Stimulated activated CD4-positive, alpha-beta T cell treated with anti-CD3 and anti-CD28 coated beads, Interleukin-4, amount 100 ng/mL, for 1 hour (primary cell): ENCODE measurements at places on chromosomes 6 and 20.
A peak's percentile ranks its signal among the peaks of the same experiment; 100 is the strongest.

DNA sequence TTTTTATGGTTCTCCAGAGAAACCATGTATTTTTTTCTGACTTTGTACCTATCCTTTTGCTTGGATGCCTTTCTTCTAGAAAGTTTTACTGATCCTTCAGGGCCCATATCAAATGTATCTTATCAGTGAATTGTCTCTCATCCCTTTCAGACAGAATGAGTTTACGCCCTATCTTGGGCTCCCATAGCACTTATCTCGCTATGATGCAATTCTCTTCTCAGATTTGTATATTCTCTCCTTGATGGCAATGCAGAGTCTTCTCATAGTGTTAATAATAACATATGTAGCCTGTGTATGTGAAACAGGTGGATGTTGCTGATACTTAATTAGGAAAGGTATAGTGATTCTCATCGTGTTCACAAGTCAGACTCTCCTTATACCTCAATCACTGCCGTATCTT lies 336.2 kb downstream of the UTRN start:
- DNase-seq = no peak

- no peak for DNase-seq
Measured at GRCh38 chr6:16836144-16836981, 75.1 kb upstream of the ATXN1 start.

GRCh38 chr6:11168091-11168635 lies 56.6 kb upstream of the ERVFRD-1 start:
- no peak for DNase-seq

- DNase-seq = no peak
Measured at GRCh38 chr6:117955684-117956256, 48.7 kb downstream of the SLC35F1 start.

- DNase-seq = no peak
Measured at GRCh38 chr6:158688860-158689259, 39.0 kb downstream of the SYTL3 start.

GRCh38 chr20:24157213-24157612 lies 168.6 kb upstream of the GGTLC1 start:
- no peak for DNase-seq

GRCh38 chr20:40668449-40669228 lies 20.4 kb downstream of the MAFB start:
- DNase-seq = no peak

DNA sequence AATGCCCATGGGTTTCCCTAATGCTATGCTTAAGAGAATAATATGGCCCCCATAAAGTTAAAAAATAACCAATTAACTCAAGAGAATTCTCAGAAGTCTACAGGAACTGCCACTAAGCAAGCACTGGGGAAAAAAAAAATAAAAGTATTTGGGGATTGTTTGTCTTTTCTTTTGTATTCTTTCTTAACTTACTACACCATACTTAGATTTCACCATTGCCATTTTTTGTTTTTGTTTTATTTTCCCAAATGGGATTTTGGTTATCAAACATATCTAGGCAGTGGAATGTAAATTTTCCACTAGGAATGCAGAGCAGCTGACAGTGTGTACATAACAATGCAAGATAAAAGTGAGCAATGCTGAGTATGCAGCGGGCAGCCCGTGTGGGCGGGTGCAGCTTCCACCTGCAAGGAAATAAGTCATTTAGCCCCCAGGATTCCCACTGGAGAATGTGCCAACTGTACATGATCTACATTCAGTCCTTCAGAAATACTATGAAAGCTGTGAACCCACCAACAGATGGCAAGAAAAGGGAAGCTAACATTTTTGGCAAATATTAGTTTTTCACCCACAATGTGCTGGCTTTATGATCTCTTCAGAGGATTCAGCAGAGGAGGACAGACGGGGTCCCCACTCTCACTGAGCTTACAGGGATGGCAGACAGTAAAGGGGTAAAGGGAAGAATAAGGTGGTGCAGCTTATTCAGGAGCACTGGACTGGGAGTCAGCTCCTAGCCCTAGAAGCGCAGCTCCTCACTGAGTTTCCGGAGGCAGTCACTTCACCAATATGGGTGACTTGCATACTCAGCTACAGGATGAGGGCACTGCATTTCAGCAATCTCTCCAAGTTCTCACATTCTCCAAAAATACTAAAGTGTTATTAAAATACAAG lies 44.4 kb downstream of the DCDC2 start:
- DNase-seq = no peak

DNA sequence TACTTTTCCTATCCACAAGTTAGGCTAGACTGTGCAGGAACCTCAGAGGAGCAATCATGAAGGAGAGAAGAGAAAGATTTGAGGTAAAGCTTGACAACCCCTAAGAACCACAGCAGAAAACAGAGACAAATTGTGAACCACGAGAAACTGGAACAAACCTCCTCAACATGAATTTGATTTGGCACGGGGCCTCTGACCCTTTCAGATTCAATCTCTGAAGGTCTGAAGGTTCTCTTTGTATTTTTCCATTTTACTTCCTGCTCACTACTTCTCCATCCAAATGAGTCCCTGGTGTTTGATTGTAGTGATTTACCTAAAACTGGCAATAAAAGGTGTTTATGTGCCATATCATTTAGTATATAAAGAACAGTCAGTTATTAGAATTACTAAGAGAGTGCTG lies 126.1 kb upstream of the STXBP5 start:
- DNase-seq = no peak

GRCh38 chr6:134420614-134421181 lies 102.8 kb upstream of the SGK1 start:
- DNase-seq = no peak

DNA sequence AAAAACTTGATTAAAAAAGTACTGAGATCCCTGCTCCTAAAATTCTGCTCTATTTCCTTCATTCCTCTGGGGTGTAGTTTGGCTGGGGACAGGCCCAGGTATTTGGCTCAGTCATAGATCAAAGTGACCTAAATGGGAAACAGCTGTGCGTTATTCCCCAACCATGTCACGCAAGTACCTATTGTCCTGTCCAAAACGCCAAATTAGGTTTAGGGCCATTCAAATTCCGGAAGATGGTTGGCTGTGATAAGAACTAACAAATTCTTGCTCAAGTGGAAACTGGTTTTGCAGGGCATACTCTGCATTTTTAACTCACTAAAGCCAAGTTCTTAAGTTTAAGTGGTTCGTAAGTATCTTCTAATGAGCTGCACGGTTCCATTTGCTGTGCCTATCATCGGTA lies 147.6 kb upstream of the TMEM170B start:
- DNase-seq = no peak

DNA sequence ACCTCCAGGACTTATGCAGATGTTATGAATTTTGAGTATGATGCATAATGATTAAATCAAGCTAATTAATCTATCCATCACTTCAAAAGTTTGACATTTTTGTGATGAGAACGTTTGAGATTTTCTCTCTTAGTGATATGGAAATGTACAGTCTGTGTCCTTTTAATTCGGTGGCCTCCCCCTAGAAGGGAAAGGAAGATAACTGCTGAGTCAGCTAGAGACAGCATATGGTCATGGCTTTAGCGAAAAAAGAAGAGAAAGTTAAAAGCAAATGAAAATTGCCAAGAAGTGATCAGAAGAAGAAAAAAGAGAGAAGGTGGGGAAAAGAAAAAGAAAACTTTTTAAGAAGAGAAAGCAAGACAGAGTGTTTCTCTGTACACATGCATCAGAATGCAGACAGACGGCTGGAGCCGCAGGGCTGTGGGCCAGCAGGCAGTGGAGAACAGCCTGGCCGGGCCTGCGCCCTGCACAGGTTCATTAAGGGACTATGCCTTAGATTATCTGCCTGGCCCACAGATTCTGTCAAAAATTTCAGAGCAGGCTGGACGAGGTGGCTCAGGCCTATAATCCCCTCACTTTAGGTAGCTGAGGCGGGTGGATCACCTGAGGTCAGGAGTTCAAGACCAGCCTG lies 7.7 kb downstream of the PRR18 start:
- no peak for DNase-seq

DNA sequence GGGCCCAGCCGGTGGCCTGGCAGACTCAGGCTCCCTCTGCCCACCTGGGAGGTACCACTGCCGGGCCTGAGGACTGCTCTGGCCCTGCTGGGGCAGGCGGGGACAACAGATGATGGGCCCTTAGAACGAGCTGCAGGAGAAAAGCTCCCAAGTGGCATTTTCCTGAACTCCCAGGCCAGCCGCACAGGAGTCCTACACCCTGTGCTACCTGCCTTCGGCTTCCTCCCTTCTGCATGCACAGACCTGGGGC lies 41.3 kb downstream of the DSTN start:
- DNase-seq = peak; percentile 16

DNA sequence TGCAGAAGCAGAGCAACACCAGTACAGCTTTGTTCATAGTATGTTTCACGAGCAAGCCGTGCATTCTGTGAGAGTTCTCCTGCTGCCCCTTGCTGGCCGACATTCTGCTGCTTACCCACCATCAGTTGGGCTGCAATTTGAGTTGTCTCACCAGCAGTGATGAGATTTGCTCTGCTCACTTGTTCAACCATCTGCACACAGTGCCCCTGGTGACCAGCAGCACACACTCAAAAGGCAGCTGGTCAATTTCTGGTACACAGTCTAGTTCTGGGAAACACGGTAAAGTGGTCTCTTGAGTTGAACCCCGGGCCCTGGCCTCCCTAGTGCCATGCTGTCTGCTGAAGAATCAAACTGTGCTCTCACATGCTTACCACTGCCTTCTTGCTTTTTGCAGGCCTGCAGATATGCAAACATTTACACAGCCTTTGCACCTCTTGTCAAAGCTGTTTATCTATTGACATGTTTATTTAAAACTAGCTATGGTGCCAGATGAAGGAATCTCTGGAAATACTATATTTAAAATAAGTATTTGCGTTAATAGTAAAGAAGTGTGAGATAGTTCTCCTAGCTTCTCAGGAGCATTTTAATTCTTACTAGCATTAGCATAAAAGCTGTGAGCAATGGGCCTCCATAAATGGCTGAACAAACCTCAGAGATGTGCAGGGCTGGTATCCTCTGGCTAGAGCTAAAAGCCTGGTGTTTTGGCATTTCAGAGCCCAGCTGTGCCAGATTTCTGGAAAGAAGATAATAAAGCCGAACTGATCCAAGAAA lies 234.3 kb downstream of the ARHGAP18 start:
- DNase-seq = no peak

- no peak for DNase-seq
Measured at GRCh38 chr20:9403448-9403847, 110.9 kb upstream of the LAMP5 start.
